ENCODE measurements at places on chromosomes 7 and 10. TPM values are rescaled to one million over a fixed set of nuclear protein-coding genes. Genes with fewer than 3 reads are reported as not detected.
A peak's percentile ranks its signal among the peaks of the same experiment; 100 is the strongest.

DNA sequence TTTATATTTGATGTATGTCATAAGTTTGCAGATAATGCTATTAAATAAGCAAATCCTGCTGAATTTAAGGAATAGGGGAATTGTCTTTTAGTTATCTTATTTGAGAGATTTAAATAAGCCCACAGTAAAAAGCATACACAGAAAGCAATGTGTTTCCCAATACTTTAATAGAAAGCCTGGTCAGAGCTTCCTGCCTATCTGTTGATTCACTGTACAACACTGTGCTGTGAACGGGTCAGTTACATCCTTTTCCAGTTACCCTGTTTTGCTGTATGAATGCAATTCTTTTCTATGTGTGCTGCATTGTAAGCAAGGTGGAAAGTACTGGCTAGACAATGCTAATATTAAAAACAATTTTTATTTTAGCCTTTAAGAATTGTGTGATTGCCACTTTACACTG, 81.2 kb downstream of the ANKRD7 start:
- DNase-seq: no peak

C10orf90 gene
- total RNA-seq: not detected

- DNase-seq: no peak
These were observed 147.1 kb downstream of the SLC25A13 start for GRCh38 chr7:96174812-96175211.

DNA sequence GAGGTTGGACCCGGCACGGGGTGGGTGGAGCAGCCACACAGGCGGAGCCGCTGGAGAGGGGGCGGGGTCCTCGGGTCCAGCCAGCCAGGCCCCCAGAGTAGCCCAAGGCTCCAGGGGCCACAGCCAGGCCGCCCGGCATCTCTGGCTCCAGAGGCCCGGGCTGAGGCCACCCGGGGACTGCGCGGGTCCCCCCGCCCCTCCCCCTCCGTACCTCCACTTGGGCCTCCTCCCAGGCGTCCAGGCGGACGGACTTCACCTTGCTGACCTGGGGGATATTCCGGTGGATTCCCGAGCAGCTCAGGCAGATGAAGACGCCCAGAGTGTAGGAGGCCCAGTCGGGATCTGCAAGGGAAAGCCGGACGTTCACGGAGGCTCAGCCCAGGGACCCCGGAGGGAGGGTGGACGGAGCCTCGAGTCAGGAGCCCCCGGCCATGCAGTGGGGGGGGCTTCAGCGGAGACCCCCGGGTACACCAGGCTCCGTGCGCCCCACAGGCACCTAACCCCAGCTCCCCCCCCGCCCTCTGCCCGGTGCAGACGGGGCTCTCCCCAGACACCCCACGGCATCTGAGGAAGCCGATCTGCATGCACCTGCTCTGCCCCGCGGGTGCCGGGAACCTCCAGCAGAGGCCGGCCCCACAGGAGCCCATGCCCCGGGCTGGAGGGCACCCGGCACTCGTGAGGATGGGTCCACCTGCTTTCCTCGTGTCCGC, 19.2 kb downstream of the ADAP1 start:
- DNase-seq: no peak

DNA sequence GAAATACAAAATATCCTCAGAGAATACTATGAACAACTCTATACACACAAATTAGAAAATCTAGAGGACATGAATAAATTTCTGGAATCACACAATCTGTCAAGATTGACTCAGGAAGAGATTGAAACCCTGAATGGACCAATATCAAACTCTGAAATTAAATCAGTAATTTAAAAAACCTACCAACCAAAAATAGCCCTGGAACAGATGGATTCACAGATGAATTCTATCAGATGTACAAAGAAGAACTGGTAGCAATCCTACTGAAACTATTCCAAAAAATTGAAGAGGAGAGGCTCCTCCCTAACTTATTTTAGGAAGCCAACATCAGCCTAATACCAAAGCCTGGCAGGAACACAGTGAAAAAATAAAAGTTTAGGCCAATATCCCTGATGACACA, 190.0 kb downstream of the HPSE2 start:
- no peak for DNase-seq

SSC4D gene
- total RNA-seq: 6.4 TPM

SH2B2 gene
- total RNA-seq: 11.4 TPM

DNA sequence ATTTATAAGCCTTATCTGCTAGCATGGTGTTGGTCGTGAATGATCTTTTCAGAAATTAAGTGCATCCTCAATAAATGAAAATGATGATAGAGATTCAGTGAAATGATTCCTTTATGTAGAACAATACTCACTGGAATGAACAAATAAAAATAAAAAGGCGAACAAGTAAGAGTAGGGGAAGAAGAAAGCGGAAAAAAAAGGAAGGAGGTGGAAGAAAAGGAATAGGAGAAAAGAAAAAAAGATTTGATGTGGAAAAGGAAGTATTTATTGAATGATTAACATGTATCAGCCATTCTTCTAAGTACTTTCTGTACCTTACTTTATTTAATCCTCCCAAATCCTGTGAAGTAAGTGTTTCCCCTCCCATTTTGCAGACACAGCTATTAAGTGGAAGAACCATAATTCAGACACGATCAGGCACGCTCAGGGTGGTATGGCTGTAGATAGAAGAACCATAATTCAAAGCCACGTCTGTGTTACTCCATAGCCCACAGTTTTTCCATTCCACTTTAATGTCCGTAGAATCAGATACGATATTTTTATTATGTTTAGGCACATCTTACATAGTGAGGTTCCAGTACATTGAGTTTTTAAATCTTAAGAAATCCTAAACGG, 156.2 kb upstream of the LAMB4 start:
- DNase-seq: no peak

- no peak for DNase-seq
These were observed 165.3 kb downstream of the PAXIP1 start for GRCh38 chr7:154837622-154838021.

- DNase-seq: no peak
These were observed 757.1 kb downstream of the GRID1 start for GRCh38 chr10:85609509-85609908.

GIMAP2 gene
- 0.48 TPM for total RNA-seq

- peak; percentile 10 for DNase-seq
These were observed 78.7 kb downstream of the CLEC2L start for GRCh38 chr7:139602143-139602722.

- DNase-seq: no peak
These were observed 28.4 kb upstream of the RET start for GRCh38 chr10:43048301-43049051.

- DNase-seq: no peak
These were observed 387.7 kb upstream of the PFKP start for GRCh38 chr10:2679646-2680045.

DNA sequence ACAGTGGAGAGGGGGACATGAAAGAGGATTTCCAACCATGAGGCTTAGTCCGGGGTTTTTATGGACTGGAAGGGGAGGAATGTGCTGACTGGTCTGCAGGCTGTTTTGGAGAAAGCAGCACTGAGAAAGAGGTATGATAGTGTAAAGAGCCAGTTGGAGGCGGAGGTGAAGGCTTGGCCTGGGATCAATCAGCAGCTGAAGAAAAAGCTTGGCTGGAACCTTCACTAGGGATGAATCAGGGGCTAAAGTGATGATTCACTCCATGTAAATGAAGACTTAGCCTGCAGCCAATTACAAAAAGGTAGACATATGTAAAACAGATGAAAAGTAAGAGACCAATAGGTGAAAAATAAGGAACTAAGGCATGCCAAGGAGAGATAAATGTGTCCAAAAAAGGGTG, 1382.6 kb downstream of the GATA3 start:
- no peak for DNase-seq

- no peak for DNase-seq
These were observed 29.5 kb upstream of the EBF3 start for GRCh38 chr10:129993621-129994020.

Measured in kidney epithelial cell (primary cell).